ENCODE measurements at places on chromosomes 5 and 9.

DNA sequence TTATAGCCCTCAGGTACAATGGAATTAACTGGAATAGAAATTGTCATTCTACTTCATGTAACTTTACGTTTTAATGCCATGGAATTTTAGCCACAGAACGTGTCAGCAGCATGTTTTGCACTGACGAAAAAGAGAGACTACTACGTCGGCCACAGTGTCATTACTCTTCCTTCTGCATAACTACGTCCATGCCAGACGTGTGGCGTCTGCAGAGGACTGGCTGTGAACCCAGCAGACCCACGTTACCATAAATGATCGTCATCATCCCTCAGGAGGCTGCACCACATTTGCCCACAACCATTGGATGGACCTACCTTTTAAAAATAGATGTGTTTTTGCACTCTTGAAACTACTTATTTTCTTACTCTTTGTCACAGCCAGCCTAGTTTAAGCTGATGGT is 63.8 kb upstream of the ATG10 start:
- no peaks in the 10 kb centered on the region for H3K4me1 ChIP-seq
- no peak overlapping the region for H3K4me3 ChIP-seq
- H3K27me3 ChIP-seq = no peaks in the 10 kb centered on the region
- DNase-seq = no peak

DNA sequence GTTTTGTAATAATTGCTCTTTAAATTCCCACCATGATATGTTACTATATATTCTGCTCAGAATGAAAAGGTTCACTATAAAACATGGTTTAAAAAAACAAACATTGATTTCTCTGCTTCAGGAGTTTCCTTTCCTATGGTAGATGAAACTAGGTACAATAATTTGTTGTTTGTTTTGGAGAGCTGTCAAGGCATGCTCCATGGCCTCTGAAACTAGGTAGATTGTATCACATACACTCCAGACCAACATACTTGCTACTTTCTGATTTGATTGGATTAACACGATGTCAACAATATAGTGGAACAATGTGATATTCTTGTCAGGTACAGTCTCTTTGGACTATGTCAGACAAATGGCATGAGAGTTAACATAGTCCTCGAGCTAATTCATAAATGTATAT is 452.7 kb upstream of the CDH9 start:
- no peaks in the 10 kb centered on the region for H3K27me3 ChIP-seq
- H3K36me3 ChIP-seq = no peaks in the 10 kb centered on the region
- DNase-seq = no peak
- H3K27ac ChIP-seq = no peak overlapping the region
- no peak overlapping the region for H3K4me3 ChIP-seq

- peak overlapping the region; percentile 52 for H3K4me3 ChIP-seq
- DNase-seq = no peak
- peaks cover 18% of the 10 kb centered on the region for H3K4me1 ChIP-seq
- H3K27me3 ChIP-seq = peaks cover 4% of the 10 kb centered on the region
- no peak overlapping the region for H3K27ac ChIP-seq
These were observed 226.3 kb downstream of the SMARCA2 start for GRCh38 chr9:2241461-2241835.

GRCh38 chr5:102483736-102484135 is 15.1 kb downstream of the SLCO6A1 start:
- no peaks in the 10 kb centered on the region for H3K27me3 ChIP-seq
- H3K4me1 ChIP-seq = no peaks in the 10 kb centered on the region
- H3K27ac ChIP-seq = no peak overlapping the region
- DNase-seq = no peak
- no peaks in the 10 kb centered on the region for H3K36me3 ChIP-seq

- no peaks in the 10 kb centered on the region for H3K36me3 ChIP-seq
- H3K27me3 ChIP-seq = no peaks in the 10 kb centered on the region
- H3K4me3 ChIP-seq = no peak overlapping the region
- H3K27ac ChIP-seq = no peak overlapping the region
- no peak for DNase-seq
- no peaks in the 10 kb centered on the region for H3K4me1 ChIP-seq
These were observed 47.9 kb downstream of the LRRC70 start for GRCh38 chr5:62626534-62626933.

- peak overlapping the region; percentile 79 for H3K27ac ChIP-seq
- peak overlapping the region; percentile 89 for H3K4me3 ChIP-seq
- peaks cover 66% of the 10 kb centered on the region for H3K4me1 ChIP-seq
- no peaks in the 10 kb centered on the region for H3K27me3 ChIP-seq
- H3K36me3 ChIP-seq = no peaks in the 10 kb centered on the region
These were observed 752 bp upstream of the GLRX start for GRCh38 chr5:95823218-95823737.

- no peak for DNase-seq
- H3K4me1 ChIP-seq = no peaks in the 10 kb centered on the region
- H3K27me3 ChIP-seq = no peaks in the 10 kb centered on the region
- no peaks in the 10 kb centered on the region for H3K36me3 ChIP-seq
- no peak overlapping the region for H3K27ac ChIP-seq
These were observed 310.5 kb downstream of the DMAC1 start for GRCh38 chr9:7489036-7489435.

GRCh38 chr5:89950234-89950633 is 459.3 kb downstream of the CETN3 start:
- H3K36me3 ChIP-seq = no peaks in the 10 kb centered on the region
- no peaks in the 10 kb centered on the region for H3K4me1 ChIP-seq

- H3K4me1 ChIP-seq = no peaks in the 10 kb centered on the region
- no peaks in the 10 kb centered on the region for H3K36me3 ChIP-seq
- no peak overlapping the region for H3K4me3 ChIP-seq
- no peak overlapping the region for H3K27ac ChIP-seq
- no peak for DNase-seq
These were observed 72.8 kb upstream of the MTAP start for GRCh38 chr9:21729648-21730047.

DNA sequence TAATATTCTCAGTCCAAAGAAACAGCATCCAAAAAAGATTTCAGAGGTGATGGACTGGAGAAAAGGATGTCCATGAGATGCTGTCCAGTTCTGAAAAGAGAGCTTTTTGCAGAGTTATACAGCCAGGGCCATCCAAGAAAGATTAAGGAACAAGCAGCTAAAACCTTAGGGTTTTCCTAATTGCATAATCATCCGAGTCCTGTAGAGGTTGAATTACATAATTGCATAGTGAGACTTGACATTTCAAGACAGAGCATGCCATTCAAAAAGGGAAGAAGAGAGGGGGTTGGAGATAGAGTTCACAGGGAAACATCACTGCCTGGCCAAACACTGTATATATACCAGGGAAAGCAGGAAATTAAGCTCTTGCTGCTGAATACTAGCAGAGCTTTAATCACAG is 1729.2 kb upstream of the WWC1 start:
- no peak overlapping the region for H3K27ac ChIP-seq
- H3K27me3 ChIP-seq = no peaks in the 10 kb centered on the region
- DNase-seq = no peak

- H3K4me1 ChIP-seq = no peaks in the 10 kb centered on the region
- no peaks in the 10 kb centered on the region for H3K27me3 ChIP-seq
- no peak overlapping the region for H3K27ac ChIP-seq
- no peaks in the 10 kb centered on the region for H3K36me3 ChIP-seq
- H3K4me3 ChIP-seq = no peak overlapping the region
- DNase-seq = no peak
These were observed 188.2 kb downstream of the DMRT2 start for GRCh38 chr9:1238407-1238806.

DNA sequence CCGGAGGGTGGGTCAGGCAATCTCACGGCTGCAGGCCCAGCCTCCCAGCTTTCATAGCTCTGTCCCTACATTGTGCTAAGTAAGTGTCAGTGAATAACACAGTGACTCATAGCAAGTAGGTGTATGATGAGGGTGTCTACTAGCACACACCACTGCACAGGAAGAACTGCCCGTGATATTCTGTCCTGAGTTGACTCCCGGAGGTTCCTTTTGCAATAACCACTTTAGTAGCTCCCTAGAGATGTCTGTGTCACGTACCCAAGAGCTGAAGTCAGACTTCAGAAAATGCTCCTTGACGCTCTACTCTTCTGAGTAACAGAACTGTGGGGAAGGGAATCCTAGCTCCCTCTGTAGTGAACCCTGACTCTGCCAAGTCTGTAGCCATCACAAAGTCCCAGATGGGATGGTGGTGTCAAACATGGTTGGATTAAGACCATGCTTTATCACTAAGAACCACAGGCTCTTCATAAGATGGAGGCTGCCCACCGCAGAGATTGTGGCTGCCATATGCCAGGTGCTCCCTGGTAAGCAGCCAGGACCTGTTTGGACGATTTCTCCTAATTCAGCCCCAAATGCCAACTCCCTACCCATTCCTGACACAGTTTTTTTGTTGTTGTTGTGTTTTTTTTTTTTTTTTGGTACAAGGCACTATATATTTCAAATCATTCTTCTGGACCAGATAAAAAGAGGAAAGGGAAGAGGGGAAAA is 352.6 kb upstream of the PANK3 start:
- no peaks in the 10 kb centered on the region for H3K36me3 ChIP-seq
- H3K27me3 ChIP-seq = no peaks in the 10 kb centered on the region
- no peak overlapping the region for H3K4me3 ChIP-seq
- no peak for DNase-seq
- no peaks in the 10 kb centered on the region for H3K4me1 ChIP-seq
- H3K27ac ChIP-seq = no peak overlapping the region

- no peaks in the 10 kb centered on the region for H3K27me3 ChIP-seq
- no peak overlapping the region for H3K4me3 ChIP-seq
- DNase-seq = no peak
- no peaks in the 10 kb centered on the region for H3K36me3 ChIP-seq
These were observed 43.6 kb downstream of the ROPN1L start for GRCh38 chr5:10485142-10485795.

DNA sequence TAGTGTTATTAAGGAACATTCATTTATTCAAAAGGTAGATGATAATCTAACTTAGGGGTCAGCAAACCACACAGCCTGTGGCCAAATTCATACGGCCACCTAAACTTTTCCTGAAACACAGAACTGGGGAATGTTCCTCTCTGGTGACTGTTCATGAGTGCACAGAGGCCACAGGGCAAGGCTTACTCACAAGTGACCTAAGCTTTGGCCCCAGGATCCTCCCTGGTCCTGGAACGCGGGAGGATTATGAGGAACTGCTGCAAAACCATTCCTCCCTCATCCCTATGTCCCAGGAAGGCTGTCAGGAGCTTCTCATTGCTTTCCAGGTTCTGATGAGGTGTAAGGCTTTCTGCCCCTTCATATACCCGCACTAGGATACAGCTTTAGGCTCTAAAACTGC is 397.6 kb downstream of the SEMA5A start:
- no peaks in the 10 kb centered on the region for H3K4me1 ChIP-seq
- no peak overlapping the region for H3K27ac ChIP-seq
- H3K36me3 ChIP-seq = no peaks in the 10 kb centered on the region
- no peaks in the 10 kb centered on the region for H3K27me3 ChIP-seq

DNA sequence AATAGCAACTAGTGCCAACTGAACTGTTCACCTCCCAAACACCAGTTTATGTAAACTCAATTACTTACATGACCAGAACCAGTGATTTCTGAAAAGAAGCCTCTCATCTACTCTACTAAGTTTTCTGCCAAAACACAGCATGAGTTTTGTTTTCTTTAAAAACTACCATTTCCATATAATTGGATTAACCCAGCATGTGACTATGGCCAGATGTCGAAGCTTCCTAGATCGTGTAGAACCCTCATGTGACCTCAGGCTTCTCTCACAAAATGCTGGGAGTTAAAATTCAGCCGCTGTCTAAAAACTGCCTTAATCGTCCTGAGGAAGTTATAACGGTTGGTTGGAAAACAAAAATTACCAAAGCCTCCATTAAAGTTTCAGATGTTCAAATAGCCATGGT is 303.5 kb downstream of the IRX1 start:
- no peak for DNase-seq
- H3K27me3 ChIP-seq = no peaks in the 10 kb centered on the region
- H3K27ac ChIP-seq = no peak overlapping the region
- H3K4me3 ChIP-seq = no peak overlapping the region
- H3K36me3 ChIP-seq = no peaks in the 10 kb centered on the region
- H3K4me1 ChIP-seq = no peaks in the 10 kb centered on the region

GRCh38 chr5:32443145-32443540 is 1.4 kb downstream of the ZFR start:
- peak overlapping the region; percentile 90 for H3K27ac ChIP-seq
- peaks cover 55% of the 10 kb centered on the region for H3K4me1 ChIP-seq
- DNase-seq = peak; percentile 19
- no peaks in the 10 kb centered on the region for H3K36me3 ChIP-seq
- no peaks in the 10 kb centered on the region for H3K27me3 ChIP-seq

DNA sequence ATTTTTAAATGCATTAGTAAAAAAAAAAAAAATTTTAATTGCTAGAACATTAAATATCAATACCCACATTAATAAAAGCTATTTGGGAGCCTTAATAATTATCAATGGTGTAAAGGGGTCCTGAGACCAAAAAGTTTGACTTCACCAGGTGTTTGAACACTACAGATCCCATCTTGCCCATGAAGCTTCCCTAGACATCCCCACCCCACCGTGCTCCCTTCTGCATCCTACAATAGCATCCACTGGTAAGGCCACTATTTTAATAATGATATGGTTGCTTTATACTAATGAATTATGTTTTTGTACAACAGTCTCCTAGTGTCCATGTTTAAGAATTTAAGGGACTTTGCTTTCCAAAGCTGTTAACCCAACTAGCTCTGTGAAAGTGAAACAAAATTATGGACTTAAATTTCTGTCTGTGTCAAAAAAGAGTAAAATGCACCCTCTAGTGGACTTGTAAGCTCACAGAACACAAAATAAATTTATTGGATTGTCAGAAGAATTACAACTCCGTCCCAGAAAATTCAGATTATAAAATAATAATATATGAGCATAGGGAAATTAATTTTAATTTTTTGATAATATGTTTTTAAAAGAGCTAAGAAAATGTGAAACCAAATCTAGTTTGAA is 76.0 kb downstream of the ARL15 start:
- no peaks in the 10 kb centered on the region for H3K27me3 ChIP-seq
- H3K4me1 ChIP-seq = no peaks in the 10 kb centered on the region
- H3K36me3 ChIP-seq = no peaks in the 10 kb centered on the region
- DNase-seq = no peak
- no peak overlapping the region for H3K4me3 ChIP-seq

DNA sequence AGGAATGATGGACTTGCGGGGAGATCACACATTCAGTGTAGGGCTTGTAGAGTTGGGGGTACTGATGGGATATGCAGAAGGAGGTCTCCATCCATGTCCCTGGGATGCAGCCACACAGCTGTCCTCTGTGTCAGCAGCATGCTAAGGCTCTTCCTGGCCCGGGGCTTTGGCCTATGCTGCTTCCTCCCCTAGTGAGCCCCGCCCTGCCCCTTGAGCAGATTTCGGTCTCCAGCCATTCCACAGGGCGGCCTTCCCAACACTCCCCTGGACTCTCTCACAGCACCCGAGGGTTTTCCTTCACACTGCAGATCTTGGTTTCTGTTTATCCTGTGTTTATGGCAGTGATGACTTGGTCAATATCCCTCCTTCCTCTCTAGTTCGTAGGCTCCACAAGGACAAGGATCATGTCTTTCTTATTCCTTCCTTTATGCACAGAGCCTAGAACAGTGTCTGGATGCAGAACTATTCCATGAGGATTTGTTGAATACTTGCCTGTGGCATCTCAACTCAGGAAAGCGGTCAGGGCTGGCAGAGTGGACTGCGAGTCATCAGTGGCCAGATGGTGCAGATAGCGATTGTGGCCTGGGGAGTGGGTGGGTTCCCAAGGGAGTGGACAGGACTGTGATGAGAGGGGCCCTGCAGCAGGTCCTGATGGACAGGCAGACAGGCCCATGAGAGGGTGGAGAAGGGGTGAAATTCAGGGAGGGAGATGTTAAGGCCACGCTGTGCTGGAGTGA is 114.2 kb downstream of the RGS3 start:
- H3K27me3 ChIP-seq = no peaks in the 10 kb centered on the region
- no peak overlapping the region for H3K4me3 ChIP-seq
- no peaks in the 10 kb centered on the region for H3K36me3 ChIP-seq
- no peak for DNase-seq

Measured in CD4-positive, alpha-beta memory T cell (primary cell).